Activated CD8-positive, alpha-beta memory T cell treated with anti-CD3 and anti-CD28 coated beads for 36 hours (primary cell): ENCODE measurements at places on chromosomes 13 and 19. TPM values are rescaled to one million over a fixed set of nuclear protein-coding genes. Genes with fewer than 3 reads are reported as not detected.

PABPC3 gene
- total RNA-seq: 0.57 TPM

RGL3 gene
- total RNA-seq: not detected

MYO16 gene
- not detected for total RNA-seq

PTPRH gene
- not detected for total RNA-seq

PALM3 gene
- total RNA-seq: not detected

MIER2 gene
- total RNA-seq: 18.3 TPM

FCER2 gene
- 2.5 TPM for total RNA-seq

RNF17 gene
- not detected for total RNA-seq

NCCRP1 gene
- not detected for total RNA-seq

WDR87 gene
- total RNA-seq: not detected

OLFM4 gene
- not detected for total RNA-seq

ATP4A gene
- total RNA-seq: not detected

ZNF726 gene
- 15.4 TPM for total RNA-seq

PPP1R37 gene
- total RNA-seq: 13.8 TPM

ZNF44 gene
- 6.4 TPM for total RNA-seq

RAB3A gene
- 6.3 TPM for total RNA-seq
